Forelimb muscle (tissue), 1 donor: ENCODE measurements at places on chromosomes 7 and 10. TPM values are rescaled to one million over a fixed set of nuclear protein-coding genes. Genes with fewer than 3 reads are reported as not detected.

DNA sequence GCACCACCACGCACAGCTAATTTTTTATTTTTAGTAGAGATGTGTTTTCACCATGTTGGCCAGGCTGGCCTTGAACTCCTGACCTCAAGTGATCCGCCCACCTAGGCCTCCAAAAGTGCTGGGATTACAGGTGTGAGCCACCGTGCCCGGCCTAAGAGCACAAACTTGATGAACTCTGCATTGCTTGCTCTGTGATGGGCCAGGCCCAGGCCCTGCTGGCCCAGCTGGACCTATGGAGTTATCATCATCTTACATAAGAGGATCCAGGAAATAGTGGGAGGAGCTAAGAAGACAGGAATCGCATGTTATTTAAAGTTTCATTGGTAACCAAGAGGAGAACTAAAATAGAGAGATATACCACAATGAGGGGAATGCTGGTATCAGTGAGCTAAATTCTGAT is 86.9 kb downstream of the DAGLB start:
- DNase-seq, result no peak

DNA sequence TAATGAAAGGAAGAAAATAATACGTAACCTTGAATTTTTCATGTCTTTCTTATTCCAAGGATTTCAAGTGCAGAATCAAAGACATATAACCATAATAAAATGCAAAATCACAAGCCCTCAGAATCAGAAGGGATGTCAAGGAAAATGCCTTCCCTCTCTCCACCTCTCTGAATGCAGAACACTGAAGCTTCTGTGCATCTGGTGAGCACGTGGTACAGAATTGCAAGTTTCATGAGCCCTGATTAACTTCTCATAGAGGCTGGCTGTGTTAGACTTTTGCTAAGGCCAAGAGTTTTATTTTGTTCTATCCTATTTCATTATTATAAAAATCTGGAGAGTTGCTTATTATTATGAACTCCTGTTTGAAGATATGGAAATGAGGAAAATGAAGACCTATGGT is 533.7 kb upstream of the POM121L12 start:
- no peak for DNase-seq

GRCh38 chr10:12724807-12725579 is 276.5 kb downstream of the CCDC3 start:
- no peak for DNase-seq

GRCh38 chr7:141001546-141001945 is 13.2 kb downstream of the MRPS33 start:
- no peak for DNase-seq

GRCh38 chr7:38656968-38657367 is 25.8 kb upstream of the AMPH start:
- no peak for DNase-seq

- no peak for DNase-seq
Observed at GRCh38 chr10:44977287-44978212, 1.1 kb downstream of the DEPP1 start.

DNA sequence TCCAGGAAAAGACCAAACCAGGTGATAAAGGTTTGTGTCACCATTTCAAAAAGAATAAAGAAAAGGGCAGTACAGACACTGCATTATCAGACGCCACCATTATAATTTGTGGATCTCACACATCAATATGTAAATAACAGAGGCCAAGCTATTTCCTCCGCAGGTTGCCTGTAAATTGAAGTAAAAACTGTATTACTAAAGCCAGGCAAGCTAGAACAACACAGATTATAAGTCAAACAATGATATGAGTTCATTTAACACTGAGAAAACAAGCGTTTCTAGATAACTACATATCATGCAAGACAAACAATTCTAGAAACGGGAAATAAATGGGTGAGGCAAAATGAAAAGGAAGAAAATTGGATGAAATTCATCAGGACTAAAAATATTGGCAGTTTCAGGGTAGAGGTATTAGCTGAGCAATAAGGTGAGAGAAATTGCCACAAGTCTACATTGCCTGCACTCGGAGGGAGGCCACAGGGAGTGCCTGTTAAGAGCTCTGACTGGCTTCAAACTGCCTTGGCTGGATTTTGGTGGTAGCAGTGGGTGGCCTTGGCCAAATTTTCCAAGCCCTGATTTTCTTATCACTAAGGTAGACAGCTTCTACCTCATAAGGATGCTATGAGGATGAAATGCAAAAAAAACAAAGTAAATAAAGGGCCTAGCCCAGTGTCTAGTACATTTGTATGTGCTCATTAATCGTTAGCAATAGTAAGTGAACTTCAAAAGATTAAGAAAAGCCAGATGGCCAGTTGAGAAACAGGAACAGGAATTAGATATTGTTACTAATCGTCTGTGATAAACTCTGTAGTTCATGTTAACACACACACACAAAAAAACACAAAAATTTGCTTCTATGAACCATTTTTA is 240.0 kb upstream of the NFE2L3 start:
- DNase-seq, result no peak

DNA sequence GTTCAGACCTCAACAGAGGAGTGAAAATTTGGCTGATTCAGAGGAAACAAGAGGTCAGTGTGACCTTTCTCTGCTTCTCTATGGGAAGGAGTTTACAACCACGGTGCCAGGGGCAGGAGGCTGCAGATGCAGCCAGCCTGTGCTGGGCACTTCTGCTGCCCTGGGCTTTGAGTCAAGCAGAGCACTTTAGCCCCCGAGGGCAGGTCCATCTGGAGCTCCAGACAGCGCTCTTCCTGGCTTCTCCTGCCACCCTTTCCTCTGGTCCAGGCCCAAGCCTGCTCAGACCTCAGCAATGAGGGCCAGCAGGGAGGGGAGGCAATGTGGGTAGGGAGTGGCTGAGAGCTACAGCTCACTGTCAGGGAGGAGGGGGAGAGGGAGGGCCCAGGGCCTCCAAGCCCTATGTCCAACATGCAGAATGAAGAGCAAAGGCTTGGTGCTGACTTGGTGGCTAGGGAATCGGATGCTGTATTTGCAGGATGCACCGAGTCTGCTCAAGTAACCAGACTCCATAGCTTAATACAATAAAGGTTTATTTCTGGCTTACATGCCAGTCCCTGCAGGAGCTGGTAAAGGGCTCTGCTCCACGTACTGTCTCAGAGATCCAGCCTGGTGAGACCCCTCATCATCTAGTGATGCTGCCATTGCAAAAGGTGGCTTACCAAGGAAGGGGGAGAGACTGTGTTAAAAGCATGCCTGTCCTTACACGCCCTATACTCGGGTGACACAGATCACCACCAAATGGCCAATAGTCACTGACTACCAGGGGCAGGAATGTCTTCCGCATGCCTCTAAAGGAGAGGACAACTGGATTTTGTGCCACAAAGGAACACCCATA is 481.6 kb downstream of the RPS24 start:
- DNase-seq, result no peak

HOXA5 gene
- polyA plus RNA-seq, result 19.1 TPM

SPDYE16 gene
- polyA plus RNA-seq, result 2.7 TPM

NXPH1 gene
- polyA plus RNA-seq, result not detected

NPS gene
- not detected for polyA plus RNA-seq
